Sigmoid colon (tissue), 7 donors: ENCODE measurements at places on chromosomes 2 and 18. TPM values are rescaled to one million over a fixed set of nuclear protein-coding genes. Genes with fewer than 3 reads are reported as not detected.

GRCh38 chr2:10425699-10426098 lies 22.4 kb downstream of the ODC1 start:
- no peak for DNase-seq
- no peaks in the 10 kb centered on the region for H3K4me1 ChIP-seq

DNA sequence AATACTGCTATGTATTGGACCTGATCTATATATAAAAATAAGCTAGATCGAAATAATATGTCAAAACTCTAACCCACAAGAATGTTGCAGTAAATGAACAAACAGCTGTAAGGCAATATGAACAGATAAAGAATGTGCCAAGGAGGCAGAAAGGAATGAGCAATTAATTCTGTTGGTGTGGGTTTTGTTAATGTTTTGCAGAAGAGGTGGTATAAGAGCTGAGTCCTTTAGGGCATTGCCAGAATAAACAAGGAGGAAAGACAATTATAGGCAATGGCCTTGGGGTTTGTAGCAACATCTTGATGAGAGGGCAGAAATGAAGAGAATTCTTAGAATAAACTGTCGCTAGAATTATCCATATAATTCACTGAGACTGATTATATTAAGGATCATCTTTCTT lies 240.9 kb upstream of the GULP1 start:
- H3K4me3 ChIP-seq: no peak overlapping the region
- no peaks in the 10 kb centered on the region for H3K4me1 ChIP-seq
- H3K36me3 ChIP-seq: no peaks in the 10 kb centered on the region

DNA sequence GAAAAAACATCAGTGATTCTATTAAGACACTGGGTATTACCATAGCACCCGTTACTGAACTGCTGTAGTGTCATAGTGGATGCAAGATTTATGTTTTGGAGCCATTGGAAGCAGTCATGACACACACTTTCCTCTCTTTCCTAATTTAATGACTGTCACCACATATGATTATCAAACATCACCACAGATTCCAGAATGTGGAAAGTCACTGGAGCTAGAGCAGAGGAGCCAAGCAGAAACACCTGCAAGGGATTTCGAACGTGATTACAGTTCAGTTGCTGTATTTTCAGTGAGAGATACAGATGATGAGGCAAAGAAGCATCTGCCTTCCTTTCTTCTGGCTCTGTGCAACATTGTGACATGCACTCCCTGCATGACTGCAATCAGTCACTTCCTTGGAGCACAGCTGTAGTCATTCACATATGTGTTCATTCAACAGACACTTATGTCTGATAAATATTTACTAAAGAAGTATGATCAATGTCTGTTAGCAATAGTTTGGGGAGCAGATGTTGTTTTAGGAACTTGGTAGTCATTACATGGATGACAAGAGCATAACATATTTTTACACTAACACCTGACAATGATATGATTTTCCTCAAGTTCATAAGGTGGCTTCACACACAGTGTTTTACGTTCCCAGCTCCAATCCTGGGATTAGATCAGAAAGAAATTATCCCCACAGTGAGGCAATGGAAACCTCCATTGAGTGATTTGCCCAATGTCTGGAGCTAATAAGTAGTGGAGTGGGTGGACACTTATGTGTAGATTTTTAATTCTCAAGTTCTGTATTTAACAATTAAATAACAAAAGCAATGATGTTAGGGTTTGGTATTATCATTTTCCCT lies 416.6 kb downstream of the PLCL1 start:
- DNase-seq: no peak
- no peak overlapping the region for H3K27ac ChIP-seq
- no peak overlapping the region for H3K4me3 ChIP-seq
- no peaks in the 10 kb centered on the region for H3K27me3 ChIP-seq
- H3K36me3 ChIP-seq: no peaks in the 10 kb centered on the region

DNA sequence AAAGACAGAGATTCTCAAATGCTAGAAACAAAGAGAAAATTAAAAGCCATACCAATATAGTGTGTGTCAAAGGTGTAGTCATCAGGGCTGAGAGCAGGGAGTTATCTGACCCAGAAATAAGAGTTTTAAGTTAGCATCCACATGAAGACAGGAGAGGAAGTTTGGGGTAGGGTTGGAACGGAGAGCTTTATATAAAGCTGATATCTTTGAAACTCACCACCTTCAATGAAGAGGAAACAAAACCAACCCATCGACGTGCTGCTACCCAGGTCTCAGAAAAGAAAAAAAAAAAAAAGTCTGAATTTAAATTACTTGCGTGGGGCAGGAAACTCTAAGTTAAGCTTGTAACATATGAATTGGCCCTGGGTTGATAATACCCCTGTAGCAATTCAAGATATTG lies 42.4 kb downstream of the ARL4C start:
- no peak overlapping the region for H3K27ac ChIP-seq
- H3K4me3 ChIP-seq: no peak overlapping the region
- no peaks in the 10 kb centered on the region for H3K4me1 ChIP-seq
- no peaks in the 10 kb centered on the region for H3K27me3 ChIP-seq
- DNase-seq: no peak

DNA sequence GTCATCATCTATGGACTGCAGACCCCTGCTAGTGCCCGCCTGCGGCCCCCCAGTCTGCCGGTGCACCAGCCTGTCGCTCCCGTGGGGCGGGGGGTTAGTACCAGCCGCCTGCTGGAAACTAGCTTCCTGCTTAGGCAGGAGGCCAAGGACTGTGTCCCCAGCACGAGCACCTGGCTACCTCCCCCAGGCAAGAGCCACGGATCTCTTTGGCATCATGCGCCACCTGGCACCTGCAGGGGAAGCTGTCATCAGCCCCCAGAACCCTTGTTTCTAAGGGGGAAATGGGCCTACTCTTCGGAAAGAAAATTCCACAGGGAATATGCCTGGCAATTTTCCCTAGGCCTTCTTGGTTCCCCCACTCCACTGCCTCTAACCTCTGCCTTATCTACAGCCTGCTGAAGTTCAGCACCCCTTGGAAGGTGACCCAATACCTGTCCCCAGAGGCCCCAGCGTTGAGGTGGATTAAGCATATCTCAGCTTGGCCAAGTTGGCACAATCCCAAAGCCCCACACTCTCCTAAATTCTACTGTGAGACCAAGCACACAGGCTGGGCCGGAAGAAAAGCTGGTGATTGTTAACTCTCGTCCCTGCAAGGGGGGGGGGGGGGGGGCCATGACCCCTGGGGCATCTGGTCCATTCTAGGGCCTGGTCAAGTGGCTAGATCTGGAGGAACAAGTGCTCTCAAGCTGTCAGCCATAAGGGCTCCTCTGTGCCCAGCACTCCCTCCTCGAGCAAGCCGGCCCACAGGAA lies 62.0 kb upstream of the POMC start:
- no peak overlapping the region for H3K4me3 ChIP-seq
- H3K36me3 ChIP-seq: peaks cover 18% of the 10 kb centered on the region

- H3K36me3 ChIP-seq: no peaks in the 10 kb centered on the region
- H3K4me1 ChIP-seq: no peaks in the 10 kb centered on the region
- DNase-seq: no peak
These were observed 232.9 kb upstream of the STK17B start for GRCh38 chr2:196404276-196404675.

DNA sequence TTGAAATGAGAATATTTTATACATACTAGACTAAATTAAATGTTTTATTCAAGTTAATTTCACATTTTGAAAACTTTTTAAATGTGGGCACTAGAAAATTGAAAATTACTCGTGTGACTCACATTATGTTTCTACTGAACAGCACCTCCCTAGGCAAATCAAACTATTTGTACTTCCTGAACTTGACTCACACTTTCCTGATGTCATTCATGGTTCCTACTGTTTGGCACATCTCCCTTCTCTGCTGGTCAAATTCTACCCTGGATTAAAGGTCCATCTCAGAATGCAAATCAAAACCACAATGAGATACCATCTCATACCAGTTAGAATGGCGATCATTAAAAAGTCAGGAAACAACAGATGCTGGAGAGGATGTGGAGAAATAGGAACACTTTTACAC lies 16.7 kb downstream of the LHCGR start:
- H3K36me3 ChIP-seq: no peaks in the 10 kb centered on the region
- no peak overlapping the region for H3K27ac ChIP-seq

- no peaks in the 10 kb centered on the region for H3K4me1 ChIP-seq
- H3K4me3 ChIP-seq: no peak overlapping the region
- H3K36me3 ChIP-seq: no peaks in the 10 kb centered on the region
- no peaks in the 10 kb centered on the region for H3K27me3 ChIP-seq
These were observed 167.1 kb downstream of the SLC8A1 start for GRCh38 chr2:40284797-40285196.

GRCh38 chr18:37584952-37585695 lies 19.5 kb upstream of the CELF4 start:
- H3K4me3 ChIP-seq: no peak overlapping the region
- H3K4me1 ChIP-seq: no peaks in the 10 kb centered on the region
- H3K36me3 ChIP-seq: no peaks in the 10 kb centered on the region
- no peak for DNase-seq

- H3K36me3 ChIP-seq: no peaks in the 10 kb centered on the region
- no peaks in the 10 kb centered on the region for H3K27me3 ChIP-seq
- no peaks in the 10 kb centered on the region for H3K4me1 ChIP-seq
- DNase-seq: no peak
- no peak overlapping the region for H3K27ac ChIP-seq
These were observed 517.2 kb downstream of the SUCLG1 start for GRCh38 chr2:83941886-83942285.

GRCh38 chr2:74573747-74574562 lies 19.4 kb downstream of the DOK1 start:
- H3K27me3 ChIP-seq: no peaks in the 10 kb centered on the region
- DNase-seq: no peak
- H3K4me1 ChIP-seq: no peaks in the 10 kb centered on the region
- H3K4me3 ChIP-seq: no peak overlapping the region
- H3K27ac ChIP-seq: no peak overlapping the region
- H3K36me3 ChIP-seq: no peaks in the 10 kb centered on the region

DNA sequence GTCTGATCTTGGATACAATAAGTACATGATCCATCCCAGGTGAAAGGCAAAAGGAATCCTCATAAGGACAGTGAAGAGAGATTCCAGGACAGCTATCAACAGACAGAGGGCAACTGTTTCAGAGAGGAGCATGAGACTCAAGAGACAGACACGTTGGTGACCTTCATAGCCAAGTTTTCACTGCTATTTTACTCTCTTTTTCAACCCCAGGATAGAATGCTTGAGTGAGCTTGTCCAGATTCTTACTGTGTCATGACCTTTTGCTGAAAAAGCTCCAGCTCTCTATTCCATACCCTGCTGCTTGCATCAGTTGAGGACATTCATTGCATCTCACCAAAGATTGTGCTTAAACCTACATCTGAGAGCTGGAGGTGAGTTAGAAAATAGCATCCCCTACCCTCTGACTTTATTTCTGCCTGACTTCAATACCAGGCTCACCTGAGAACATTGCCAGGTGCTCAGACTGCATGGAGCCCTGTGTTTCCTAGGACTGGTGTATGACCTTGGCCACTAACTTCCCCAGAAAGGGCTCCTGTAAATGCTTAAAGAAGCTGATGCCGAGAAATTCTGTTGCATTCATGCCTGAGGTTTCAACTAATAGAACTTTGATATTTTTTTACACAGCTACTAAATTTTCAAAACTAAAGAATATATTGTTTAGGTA lies 70.4 kb upstream of the TMEM17 start:
- H3K4me1 ChIP-seq: peaks cover 24% of the 10 kb centered on the region
- no peak overlapping the region for H3K4me3 ChIP-seq
- H3K27me3 ChIP-seq: no peaks in the 10 kb centered on the region
- H3K36me3 ChIP-seq: no peaks in the 10 kb centered on the region

DNA sequence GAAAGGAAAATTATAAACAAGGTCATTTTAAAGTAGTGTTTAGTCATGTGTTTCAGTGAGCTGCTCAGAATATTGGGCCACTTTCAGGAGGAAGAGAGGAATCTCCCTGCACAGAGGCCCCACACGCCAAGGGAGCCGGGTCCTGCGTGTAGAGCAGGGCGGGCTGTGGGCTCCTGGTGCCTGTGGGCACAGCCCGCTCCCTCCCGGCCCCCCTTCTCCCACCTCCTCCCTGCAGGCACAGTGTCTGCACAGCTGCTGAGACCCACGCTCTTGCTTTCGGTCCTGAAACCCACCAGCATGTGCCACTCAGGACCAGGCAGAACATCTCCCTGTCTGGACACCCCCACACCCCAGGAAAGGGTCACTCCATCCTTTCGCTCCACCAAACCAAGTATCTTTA lies 167.6 kb upstream of the SALL3 start:
- no peaks in the 10 kb centered on the region for H3K36me3 ChIP-seq
- H3K4me3 ChIP-seq: no peak overlapping the region
- peaks cover 8% of the 10 kb centered on the region for H3K27me3 ChIP-seq
- no peaks in the 10 kb centered on the region for H3K4me1 ChIP-seq
- DNase-seq: no peak

GRCh38 chr2:10341193-10341592 lies 38.5 kb downstream of the HPCAL1 start:
- H3K27ac ChIP-seq: no peak overlapping the region
- H3K4me1 ChIP-seq: peaks cover 36% of the 10 kb centered on the region
- no peak for DNase-seq
- no peak overlapping the region for H3K4me3 ChIP-seq

DNA sequence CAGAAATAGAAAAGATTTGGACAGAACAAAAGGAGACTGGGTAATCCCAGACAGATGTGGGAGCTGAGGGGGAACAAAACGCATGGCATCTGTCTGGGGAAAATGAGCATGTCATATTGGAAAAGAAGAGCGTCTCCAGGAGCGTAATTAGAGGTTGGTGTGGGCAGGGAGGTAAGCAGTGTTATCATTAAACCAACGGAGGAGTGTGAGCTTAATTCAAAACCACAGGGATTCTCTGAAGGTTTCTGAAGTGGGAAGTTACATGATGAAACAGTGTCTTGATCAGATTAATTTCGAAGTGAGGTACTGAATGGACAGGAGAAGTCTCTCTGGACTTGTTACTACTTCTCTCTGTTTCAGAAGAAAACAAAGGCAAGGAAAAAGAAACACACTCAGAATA lies 53.3 kb downstream of the DTNB start:
- no peaks in the 10 kb centered on the region for H3K27me3 ChIP-seq
- no peak overlapping the region for H3K4me3 ChIP-seq
- no peaks in the 10 kb centered on the region for H3K36me3 ChIP-seq
- no peak for DNase-seq

DNA sequence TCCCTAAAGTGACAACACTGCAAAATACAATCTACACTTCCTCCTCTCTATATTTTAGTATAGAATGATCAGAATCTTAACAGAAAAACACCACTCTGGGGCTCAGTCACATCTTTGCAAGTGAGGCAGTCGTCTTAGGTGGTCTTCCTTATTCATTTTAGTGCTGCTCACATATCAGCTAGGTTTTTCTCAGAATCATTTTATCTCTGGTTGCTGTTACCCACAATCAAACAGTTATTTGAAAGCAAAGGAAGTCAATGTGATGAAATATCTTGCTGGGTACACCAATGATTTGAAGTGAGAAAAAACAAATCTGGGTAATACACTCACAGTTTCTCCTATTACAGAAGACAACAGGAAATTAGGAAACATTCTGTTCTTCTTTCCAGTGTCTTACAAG lies 275.2 kb downstream of the DSEL start:
- no peaks in the 10 kb centered on the region for H3K36me3 ChIP-seq
- no peak overlapping the region for H3K4me3 ChIP-seq
- DNase-seq: no peak

- H3K27me3 ChIP-seq: no peaks in the 10 kb centered on the region
- no peak overlapping the region for H3K27ac ChIP-seq
- no peak overlapping the region for H3K4me3 ChIP-seq
- no peaks in the 10 kb centered on the region for H3K4me1 ChIP-seq
- no peak for DNase-seq
- H3K36me3 ChIP-seq: no peaks in the 10 kb centered on the region
These were observed 10.0 kb upstream of the VPS54 start for GRCh38 chr2:64029116-64029665.

Gene TRIM43
- total RNA-seq: not detected

Gene TSPYL6
- not detected for total RNA-seq

Gene HRH4
- not detected for total RNA-seq

Gene CCDC85A
- 1.9 TPM for total RNA-seq

Gene SERPINB3
- not detected for total RNA-seq

Gene FAHD2B
- total RNA-seq: 21.6 TPM
